ENCODE measurements at places on chromosomes 5 and 9. TPM values are rescaled to one million over a fixed set of nuclear protein-coding genes. Genes with fewer than 3 reads are reported as not detected.

Gene PCDHGB2
- 0.20 TPM for total RNA-seq

Gene CTSL
- total RNA-seq, result 343 TPM

Gene LECT2
- total RNA-seq, result 25.0 TPM

Gene SLC6A7
- total RNA-seq, result 0.88 TPM

Gene C9orf50
- total RNA-seq, result not detected

Gene ARL14EPL
- not detected for total RNA-seq

Gene ACO1
- total RNA-seq, result 65.7 TPM

Gene CDHR2
- total RNA-seq, result 24.8 TPM

Gene MELK
- total RNA-seq, result 12.5 TPM

Gene FAM151B
- 2.7 TPM for total RNA-seq

Gene SLC34A1
- not detected for total RNA-seq

Gene FOXI1
- not detected for total RNA-seq

Data from hepatocyte (in vitro differentiated cells).